ENCODE measurements at places on chromosomes 6 and 20.

DNA sequence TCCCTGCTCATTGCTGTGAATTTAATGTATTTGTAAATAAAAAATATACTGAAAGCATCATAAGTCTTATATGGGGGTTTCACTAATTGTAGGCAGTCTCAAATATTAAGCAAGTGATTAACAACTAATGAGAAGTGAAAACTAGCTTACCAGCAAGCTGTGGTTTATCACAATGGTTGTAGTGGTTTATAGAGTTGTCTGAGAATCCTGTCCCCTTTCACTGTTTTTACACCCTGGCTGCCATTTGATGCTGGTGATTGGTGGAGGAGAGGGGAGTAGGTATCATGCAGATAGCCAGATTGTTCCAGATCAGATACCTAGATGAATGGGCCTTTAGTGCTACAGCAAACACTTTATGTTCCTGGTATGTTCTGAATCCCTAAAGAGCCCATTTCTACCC lies 6.0 kb downstream of the MKKS start:
- DNase-seq, result no peak

GRCh38 chr6:111692327-111693164 lies 86.9 kb upstream of the TRAF3IP2 start:
- DNase-seq, result no peak

DNA sequence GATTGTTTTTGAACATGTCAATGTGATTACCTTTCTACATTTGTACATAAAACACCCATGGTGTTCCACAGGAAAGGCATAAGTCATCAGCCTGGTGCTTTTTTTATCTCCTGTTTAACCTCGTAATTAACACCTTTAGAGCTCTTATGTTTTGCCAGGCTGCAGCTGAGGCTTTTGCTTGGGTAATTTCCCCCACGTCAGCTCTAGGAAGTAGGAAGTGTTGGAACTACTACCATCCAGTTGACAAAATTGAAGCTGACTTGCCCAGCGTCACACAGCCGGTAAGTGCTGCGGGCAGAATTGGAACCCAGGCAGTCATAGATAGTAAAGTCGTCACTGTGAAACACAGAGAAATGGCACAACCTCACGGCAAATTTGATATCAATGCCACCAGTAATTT lies 86.6 kb upstream of the BMP2 start:
- no peak for DNase-seq

- peak; percentile 64 for DNase-seq
Measured at GRCh38 chr6:42049948-42050296, 402 bp upstream of the TAF8 start.

DNA sequence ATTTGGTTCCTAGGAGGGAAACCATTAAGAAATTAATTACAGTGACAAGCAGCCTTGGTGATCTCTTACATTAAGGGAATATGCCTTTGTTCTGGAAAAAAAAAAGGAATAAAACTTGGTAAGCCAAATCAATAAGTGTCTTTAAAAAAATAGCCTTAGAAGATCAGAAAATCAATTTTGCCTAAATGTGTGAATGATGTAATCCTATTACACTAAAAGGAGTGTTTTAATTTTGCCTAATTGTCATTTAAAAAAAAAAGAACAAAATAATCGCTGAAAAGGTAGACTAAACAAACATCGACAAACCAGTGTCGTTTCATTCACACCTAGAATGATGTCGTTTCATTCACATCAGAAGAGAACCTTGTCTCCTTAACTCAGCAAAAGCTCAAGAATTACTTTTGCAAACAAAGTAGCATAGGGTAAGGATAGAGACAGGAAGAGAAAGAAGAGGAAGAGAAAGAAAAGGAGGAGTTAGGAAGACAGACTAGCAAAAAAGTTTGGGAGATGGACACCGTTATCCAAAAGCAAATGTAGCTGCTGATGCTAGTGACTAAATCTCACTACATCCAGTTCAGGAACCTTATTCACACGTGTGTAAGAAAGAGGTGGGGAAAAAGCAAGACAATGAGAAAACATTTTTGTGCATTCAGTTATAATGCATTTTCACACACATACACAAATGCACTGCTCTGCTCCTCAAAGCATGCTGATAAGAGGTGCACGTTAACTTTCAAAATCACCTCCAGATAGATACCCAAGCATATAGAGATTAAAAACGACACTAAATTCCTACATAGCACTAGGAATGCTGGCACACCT lies 60.6 kb downstream of the HIVEP2 start:
- DNase-seq, result no peak

DNA sequence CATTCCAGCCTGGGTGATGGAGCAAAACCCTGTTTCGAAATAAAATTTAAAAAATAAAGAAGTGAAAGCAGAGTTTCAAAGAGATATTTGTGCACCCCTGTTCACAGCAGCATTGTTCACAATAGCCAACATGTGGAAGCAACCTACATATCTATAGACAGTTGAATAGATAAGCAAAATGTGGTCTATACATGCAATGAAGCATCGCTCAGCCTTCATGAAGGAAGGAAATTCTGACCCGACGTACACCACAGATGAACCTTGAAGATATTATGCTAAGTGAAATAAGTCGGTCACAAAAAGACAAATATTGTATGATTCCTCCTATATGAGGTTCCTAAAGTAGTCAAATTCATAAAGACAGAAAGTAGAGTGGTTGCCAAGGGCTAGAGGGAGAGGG lies 6.5 kb upstream of the NCOA6 start:
- DNase-seq, result no peak

- DNase-seq, result no peak
Measured at GRCh38 chr6:44800784-44801592, 413.5 kb downstream of the CDC5L start.

- no peak for DNase-seq
Measured at GRCh38 chr20:47250360-47250759, 106.1 kb downstream of the ZMYND8 start.

- no peak for DNase-seq
Measured at GRCh38 chr6:157885211-157885788, 62.3 kb downstream of the SNX9 start.

All from adrenal gland (tissue), 19 donors.